ENCODE measurements at places on chromosomes 2 and 18.

DNA sequence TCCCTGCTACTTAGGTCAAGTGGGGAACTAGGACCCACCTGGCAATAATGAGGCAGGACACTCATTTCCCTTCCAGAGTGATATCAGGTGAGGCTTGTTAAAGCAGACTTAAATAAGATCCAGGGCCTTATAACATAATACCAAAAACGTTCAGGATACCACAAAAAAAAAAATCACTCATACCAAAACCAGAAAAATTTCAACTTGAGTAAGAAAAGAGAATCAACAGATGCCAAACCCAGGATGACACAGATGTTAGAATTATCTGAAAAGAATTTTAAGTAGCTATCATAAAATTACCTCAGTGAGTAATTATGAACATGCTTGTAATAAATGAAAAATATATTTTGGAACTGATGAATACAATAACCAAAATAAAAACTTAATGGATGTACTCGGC, 255.6 kb upstream of the OSR1 start:
- DNase-seq = no peak

- DNase-seq = no peak
These were observed 16.1 kb upstream of the VPS54 start for GRCh38 chr2:64035072-64035942.

DNA sequence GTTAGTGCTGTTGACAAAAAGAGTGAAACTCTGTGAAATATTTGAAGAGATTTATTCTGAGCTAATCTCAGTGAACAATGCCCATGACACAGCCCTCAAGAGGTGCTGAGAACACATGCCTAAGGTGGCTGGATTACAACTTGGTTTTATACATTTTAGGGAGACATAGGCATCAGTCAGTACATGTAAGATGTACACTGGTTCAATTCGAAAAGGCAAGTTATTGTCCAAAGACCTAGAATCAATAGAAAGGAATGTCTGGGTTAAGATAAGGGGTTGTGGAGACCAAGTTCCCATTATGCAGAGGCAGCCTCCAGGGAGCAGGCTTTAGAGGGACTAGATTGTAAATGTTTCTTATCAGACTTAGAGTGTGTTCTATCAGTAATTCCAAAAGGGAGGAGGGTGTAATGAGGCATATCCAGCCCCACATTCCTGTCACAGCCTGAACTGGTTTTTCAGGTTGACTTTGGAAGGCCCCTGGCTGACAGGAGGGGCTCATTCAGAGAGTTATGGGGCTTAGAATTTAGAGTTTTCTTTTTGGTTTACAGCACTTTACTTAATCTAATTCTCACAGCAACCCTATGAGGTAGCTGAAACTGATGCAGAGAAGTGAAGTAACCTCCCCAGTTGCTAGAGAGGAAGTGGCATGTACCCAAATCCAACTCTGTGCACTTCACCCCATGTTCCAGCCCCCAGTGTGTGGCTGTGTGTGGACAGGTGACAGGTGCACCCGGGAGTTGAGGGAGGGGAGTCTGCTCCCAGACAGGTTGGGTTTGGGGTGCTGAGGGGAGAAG, 28.3 kb upstream of the ASAP2 start:
- DNase-seq = no peak

GRCh38 chr2:58871469-58872142, 630.5 kb upstream of the FANCL start:
- no peak for DNase-seq

DNA sequence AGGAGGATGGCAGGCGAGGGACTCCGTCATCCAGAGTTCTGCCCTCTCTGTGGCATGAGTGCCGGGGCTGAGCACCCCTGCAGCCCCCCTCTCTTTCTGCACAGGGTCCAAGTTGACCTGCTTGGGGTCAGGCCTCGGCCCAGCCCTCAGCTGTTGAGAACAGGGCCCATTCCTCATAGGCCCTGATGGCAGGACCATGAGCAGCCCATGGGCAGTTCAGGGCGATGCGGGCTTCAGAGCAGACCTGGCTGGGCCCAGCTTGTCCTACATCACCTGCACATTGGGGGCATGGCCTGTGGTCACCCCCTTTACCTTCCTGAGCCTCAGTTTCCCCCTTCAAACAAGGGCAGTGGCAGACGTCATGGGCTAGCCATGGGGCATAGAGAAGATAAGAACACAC, 238.1 kb downstream of the SEPTIN10 start:
- no peak for DNase-seq
